Right forelimb (tissue), 1 donor: ENCODE measurements at places on chromosomes 11 and 22.

GRCh38 chr11:4393209-4393857, at the start of gene TRIM21:
TSS of gene TRIM21 (minus strand) at chr11:4393702. CDS start at chr11:4390409, 3,293 bp downstream.
- peak; percentile 85 for DNase-seq

GRCh38 chr11:81301166-81301830, 1432.4 kb downstream of the FAM181B start:
- no peak for DNase-seq

DNA sequence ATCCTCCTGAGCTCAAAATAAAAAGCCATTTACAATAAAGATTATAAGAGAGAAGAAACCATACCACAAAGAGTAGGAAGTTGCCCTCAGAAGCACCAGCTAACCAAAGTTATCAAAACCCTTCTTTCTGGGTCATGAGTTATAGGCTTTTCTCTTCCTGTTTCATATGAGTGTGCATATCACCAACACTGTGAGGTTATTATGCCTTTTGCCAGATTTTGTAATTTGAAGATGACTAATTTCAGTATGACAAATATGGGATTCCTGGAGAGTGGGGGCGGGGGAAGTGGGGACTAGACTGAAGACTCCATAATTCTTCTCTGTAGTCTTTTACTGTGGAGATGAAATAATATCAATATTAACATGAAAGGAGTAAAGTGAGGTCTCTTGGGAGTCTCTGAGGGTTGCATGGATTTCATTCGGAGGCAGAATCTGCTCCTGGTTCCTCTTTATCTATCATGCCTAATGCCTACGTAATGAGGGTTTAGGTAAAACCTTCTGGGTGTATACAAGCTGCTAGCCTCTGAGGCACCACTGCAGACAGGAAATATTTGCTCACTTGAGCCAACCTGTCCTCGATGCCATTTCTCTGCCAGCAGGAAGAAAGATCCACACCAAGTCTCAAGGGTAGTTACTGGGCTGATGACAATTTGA, 2.1 kb downstream of the LPXN start:
- no peak for DNase-seq

DNA sequence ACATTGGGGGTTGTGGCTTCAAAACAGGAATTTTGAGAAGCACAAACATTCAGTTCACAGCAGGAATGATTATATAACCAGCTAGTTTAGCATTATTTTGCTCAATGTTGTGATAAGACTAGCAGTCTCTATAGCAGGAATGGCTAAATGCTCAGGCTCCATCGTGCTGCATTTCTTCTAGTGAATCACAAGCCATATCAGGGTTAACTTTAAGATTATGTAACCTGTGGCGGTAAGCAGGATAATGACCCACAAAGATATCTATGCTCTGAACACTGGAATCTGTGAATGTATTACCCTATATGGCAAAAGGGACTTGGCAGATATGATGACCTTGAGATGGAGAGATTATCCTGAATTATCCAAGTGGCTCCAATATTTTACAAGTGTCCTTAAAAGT, 14.8 kb downstream of the FSHB start:
- no peak for DNase-seq

- DNase-seq = peak; percentile 88
Observed at GRCh38 chr11:44627911-44628729, 62.7 kb downstream of the CD82 start.

DNA sequence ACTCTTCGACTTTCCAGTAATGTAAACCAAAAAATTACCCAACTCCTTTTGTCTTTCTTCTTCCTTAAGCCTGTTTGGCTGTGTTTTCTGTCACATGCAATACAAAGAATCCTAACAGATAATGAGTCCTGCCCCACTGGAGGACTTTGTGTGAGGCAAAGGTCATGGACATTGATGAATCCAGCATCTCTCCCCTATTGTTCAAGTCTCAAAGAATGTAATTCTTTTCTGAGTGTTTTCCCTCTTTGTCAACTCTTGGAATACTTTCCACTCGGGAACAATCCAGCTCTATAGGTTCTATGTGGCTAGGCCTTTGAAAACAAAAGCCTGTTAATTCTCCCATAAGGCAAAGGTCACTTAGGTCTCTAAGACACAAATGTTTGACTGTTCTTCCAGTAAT, 100.7 kb downstream of the FAR1 start:
- no peak for DNase-seq

- DNase-seq = no peak
Observed at GRCh38 chr11:9155930-9156329, 64.5 kb upstream of the SCUBE2 start.

DNA sequence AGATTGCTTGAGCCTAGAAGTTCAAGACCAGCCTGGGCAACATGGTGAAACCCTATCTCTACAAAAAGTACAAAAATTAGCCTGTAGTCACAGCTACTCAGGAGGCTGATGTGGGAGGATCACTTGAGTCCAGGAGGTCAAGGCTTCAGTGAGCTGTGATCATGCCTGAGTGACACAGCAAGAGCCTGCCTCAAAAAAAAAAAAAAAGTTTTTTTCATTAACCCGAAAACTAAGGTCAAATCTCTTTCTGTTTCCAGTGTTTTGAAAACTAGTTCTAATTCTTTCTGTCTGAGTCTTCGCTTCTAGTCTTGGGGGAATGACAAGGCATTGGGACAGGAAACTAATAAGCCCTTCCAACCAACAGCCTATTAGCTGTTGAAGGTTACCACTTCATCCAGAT, 57.6 kb downstream of the LIF start:
- no peak for DNase-seq

DNA sequence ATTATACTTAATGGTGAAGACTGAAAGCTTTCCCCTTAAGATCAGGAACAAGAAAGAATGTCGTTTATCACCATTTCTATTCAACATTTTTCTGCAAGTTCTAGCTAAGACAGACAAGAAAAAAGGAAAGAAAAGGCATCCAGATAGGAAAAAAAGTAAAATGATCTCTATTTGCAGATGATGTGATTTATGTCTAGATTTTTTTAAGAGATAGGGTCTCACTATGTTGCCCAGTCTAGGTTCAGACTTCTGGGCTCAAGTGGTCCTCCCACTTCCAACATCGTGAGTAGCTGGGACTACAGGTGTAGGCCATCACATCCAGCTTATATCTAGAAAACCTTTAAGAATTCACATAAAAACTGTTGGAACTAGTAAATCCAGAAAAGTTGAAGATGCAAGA, 51.4 kb upstream of the ADORA2A start:
- DNase-seq = no peak

DNA sequence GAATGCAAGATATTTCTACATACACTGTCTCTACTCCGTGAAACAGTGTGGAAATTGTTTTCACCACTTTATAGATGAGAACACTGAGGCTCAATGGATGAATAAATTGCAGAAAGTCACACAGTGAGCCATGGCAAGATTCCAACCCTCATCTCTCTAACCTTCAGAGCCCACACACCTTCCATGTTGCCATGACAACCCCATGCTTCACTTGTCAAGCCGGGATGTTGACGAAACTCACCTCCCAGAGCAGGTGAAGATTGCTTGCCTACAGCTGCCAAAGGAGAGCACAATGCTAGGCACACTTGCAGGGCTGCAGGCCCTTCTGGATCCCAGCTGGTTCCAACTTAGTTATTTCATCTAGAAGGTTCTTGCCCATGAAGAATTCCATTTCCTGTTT, 71.4 kb upstream of the SEZ6L start:
- no peak for DNase-seq

GRCh38 chr11:27545946-27546345, 39.4 kb upstream of the LIN7C start:
- no peak for DNase-seq

DNA sequence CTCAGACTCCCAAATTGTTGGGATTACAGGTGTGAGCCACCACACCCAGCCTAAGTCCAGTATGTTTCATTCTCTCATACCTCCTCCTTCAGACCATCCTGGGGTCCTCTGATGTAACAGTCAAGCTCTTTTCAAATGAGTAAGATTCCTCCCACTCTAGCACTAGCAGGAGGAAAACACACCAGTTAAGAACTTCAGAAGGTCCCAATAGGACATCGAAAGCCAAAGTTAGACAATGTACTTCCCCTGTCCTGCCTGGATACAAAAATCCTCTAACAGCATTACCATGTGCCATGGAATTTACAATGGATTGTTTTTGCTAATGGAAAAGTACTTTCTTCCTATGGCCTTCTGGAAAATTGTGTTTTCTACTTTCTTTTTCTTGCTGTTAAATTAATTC, 67.1 kb downstream of the CCDC34 start:
- no peak for DNase-seq

DNA sequence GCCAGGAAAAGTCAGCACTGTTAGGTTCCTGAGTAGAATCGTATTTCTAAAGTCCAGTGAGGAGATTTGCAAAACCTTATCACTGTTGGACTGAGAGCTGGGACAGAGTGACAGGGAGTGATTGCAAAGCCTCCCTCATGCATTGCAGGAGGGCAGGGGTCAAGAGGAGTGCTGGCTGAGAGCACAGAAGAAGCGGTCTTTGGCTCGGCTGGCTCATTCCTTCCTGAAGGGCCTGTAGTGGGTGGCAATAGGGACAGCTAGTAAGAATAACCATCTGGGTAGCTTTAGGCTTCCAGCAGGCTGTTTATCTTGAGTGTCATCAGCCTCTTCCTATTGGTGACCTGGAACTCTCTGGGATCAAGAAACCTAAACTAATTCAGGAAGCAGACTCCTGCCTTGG, 53.4 kb downstream of the CD44 start:
- no peak for DNase-seq

- DNase-seq = no peak
Observed at GRCh38 chr11:118084247-118084646, 2.5 kb downstream of the SMIM35 start.

- DNase-seq = peak; percentile 74
Observed at GRCh38 chr22:36144886-36145541, 15.5 kb downstream of the APOL3 start.

DNA sequence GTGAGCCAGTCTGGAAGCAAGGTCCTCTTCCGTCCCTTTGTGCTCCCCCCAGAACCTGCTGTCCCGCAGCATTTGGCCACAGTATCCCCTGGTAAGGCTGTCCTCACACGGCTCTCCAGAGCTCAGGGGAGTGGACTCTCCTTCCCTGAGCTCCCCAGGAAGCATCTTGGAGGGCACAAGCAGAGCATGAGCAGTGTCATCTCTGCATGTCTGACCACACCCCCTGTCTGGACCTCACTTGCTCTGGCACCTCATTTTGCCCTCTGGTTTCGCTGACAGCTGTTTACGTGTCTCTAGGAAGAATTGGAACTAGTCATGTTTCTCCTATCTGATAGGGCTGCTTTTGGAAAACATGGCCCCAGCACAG, 15.5 kb downstream of the DCPS start:
- DNase-seq = no peak

- DNase-seq = no peak
Observed at GRCh38 chr22:48258064-48258701, 1495.7 kb downstream of the TBC1D22A start.

DNA sequence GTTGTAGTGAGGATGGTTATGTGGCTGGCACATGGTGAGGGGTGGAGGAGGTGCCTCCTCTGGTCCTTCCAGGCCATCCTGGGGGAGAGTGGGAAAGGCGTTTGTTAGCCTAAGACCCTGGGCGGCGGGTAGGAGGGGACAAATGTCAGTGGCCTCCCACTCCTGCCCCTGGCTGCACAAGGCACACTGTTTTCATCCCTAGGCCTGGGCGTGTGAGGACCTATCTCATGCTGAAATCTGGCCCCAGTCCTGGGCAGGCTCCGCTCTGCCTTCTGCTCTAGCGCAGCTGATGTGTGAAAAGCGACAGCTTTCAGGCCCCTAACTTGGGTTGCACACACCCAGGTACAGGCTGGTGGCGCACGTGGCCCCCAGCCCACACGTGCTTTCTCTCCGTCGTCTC, 32.1 kb downstream of the DAGLA start:
- DNase-seq = no peak

DNA sequence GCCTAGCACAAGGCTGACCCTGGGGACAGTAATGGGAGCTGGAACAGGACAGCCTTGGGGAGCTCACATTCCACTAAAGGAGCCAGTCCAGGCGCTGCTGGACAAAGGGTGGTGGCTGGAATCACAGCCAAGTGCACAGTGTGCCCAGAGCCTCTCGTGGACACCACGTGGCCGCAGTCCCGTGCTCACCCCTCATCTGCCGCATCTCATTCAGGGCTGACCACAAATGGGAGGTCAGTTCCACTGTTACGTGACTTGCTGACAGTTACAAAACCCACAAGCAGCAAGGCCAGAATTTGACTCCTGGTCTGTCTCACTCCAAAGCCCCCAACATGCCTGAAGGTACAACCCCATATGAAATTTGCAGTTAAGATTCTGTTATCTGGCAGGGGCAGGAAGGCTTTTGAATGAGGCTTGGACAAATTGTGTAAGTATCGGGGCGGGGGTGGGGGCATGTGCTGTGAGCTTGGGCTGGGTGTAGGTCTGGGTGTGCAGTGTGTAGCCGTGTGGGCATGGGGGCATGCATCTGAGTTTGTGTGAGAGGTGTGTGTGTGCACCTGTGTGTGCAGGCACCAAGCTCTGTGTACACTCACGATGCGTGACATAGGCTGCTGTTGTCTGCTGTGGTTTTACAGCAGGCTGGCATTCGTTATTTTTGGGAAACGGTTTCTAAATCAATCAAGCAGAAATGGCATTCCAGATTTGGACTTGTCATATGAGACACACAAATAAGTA, 301.7 kb downstream of the BRD1 start:
- no peak for DNase-seq

- no peak for DNase-seq
Observed at GRCh38 chr11:95135155-95135554, 45.5 kb downstream of the ENDOD1 start.

DNA sequence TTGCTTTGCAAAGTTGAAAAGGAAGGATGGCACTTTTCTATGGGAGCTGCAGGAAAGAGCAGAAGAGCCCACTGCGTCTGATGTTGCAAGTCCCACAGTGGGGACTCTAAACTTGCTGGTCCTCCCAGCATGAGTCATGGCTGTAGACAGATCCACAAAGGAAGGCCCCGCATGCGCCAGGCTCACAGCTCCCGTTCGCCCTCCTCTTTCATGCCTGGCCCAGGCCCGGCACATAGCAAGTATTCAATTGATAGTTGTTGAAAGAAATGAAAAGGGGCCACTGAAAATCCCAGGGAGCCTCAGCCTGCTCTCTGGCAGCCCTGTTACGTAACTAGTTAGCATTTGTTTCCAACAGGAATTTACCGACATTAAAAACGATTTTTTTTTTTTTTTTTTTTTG, 18.9 kb downstream of the AP1B1 start:
- no peak for DNase-seq

GRCh38 chr11:132058211-132058772, 687.9 kb downstream of the NTM start:
- DNase-seq = no peak

GRCh38 chr11:64382586-64382985, 23.6 kb downstream of the RPS6KA4 start:
- DNase-seq = no peak

DNA sequence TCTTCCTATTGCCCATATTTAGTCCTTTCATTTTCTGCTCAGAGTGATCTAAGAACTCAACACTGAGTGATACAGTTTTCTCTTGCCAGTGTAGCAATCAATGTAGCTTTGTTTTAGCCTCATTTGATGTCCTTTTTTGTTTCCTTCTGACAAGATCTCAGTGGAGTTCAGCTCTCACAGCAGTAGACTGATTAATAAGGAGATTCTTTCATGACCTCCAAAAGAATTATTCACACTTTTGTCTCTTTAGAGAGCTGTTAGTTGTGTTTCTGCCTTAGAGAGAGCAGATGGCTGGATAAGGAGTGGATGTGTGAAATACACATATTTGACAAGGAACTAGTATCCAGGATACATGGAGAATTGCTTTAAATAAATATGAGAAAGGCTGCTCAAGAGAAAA, 6.6 kb upstream of the TMEM225 start:
- no peak for DNase-seq

- DNase-seq = no peak
Observed at GRCh38 chr22:22171357-22172218, 73.0 kb upstream of the VPREB1 start.

- no peak for DNase-seq
Observed at GRCh38 chr11:73680687-73681086, 34.3 kb downstream of the PLEKHB1 start.
